ENCODE measurements at places on chromosomes 1 and 21.

DNA sequence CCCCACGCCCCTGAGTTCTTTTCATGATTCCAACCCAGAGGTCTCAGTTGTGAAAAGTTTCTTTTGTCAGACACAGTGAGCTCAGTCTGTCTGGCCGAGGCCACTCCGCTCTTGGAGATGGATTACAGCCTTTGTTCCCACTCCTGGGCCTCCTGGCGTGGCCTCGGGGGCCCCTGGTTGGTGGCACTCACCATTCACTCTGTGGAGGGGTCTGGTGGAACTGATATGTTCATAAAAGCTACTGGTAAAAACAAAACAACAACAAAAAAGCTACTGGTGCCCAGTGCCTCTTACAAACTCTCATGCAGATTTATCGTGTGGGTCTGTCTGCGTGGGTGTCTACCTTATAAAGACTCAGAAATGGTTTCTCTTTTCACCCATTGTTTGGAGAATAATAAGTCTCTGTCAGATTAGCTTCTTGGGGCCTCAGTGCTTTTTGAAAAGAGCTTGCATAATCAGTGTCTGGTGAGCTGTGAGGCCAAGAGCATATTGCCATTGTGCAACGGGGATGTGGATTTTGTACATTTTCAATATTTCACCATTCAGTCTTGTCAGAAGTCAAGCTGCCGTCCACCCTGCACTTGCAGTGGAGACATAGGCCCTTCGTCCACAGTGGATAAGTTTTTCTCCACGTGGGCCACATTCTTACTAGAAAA, 86.7 kb downstream of the GALNT2 start:
- no peak for DNase-seq

GRCh38 chr1:160143695-160144094, 7.7 kb upstream of the ATP1A4 start:
- DNase-seq, result no peak

- no peak for DNase-seq
These were observed 848.0 kb downstream of the LTN1 start for GRCh38 chr21:28144653-28145052.

- DNase-seq, result no peak
These were observed 55.3 kb upstream of the NBPF3 start for GRCh38 chr1:21384620-21385019.

GRCh38 chr1:246577720-246578106, 11.5 kb downstream of the CNST start:
- no peak for DNase-seq

GRCh38 chr1:174775621-174776020, 224.1 kb upstream of the CACYBP start:
- DNase-seq, result no peak

DNA sequence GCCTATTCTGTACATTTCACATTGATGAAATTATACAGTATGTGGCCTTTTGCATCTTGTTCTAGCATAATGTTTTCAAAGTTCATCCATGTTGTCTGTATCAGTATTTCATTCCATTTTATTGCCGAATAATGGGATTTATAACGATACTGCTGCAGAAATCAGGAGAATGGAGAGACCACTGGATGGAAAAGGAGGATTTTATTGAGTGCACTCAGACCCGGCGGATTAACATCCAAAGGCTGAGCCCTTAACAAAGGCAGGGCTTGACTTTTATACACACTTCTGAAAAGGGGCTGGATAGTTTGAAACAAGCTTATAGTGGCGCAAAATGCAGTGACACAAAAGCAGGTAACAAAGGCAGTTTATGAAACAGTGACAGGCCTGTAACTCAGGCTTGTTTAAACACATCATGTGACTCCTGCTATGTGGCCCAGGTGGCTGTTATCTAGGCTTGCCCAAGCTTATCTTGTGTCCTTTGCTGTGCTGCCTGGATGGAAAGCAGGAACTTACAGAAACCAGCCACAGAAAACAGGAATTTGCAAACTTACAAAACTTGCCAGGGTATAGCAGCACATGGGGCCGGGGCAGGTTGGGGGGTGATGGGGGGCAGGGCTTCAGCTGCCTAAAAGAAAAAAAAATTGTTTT, 32.8 kb upstream of the KCNJ15 start:
- DNase-seq, result no peak

DNA sequence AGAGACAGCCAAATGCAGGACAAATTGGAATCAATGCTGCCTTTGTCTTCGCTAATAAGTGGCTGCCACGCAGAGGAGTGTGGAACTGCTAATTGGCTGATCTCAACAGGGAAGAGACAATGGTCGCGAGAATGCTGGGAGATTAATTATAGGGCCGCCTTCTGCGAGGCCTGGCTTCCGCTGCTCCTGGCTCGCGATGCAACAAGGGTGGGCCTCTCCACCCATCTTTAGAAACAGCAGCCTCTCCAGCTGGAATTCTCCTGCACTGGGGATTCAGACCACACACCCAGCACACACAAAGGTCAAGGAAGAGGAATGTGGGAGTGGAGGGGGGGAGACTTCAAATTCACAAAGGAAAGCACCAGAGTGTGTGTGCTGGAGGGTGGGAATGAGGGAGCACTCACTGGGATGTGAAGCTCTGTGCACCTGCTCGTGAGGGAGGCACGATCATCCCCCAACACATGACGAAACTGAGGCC, 200.7 kb upstream of the GRIK3 start:
- peak; percentile 92 for DNase-seq

All from COR-L47 (cell line).